Adrenal gland (tissue), 19 donors: ENCODE measurements at places on chromosomes 5 and 9. TPM values are rescaled to one million over a fixed set of nuclear protein-coding genes. Genes with fewer than 3 reads are reported as not detected.
A peak's percentile ranks its signal among the peaks of the same experiment; 100 is the strongest.

- no peaks in the 10 kb centered on the region for H3K27me3 ChIP-seq
- H3K27ac ChIP-seq = no peak overlapping the region
- no peaks in the 10 kb centered on the region for H3K4me1 ChIP-seq
- DNase-seq = no peak
- no peak overlapping the region for H3K4me3 ChIP-seq
- H3K36me3 ChIP-seq = no peaks in the 10 kb centered on the region
Observed at GRCh38 chr9:105993921-105994715, 299.8 kb downstream of the TMEM38B start.

- H3K27me3 ChIP-seq = no peaks in the 10 kb centered on the region
- peaks cover 23% of the 10 kb centered on the region for H3K4me1 ChIP-seq
- no peaks in the 10 kb centered on the region for H3K36me3 ChIP-seq
- H3K27ac ChIP-seq = peak overlapping the region; percentile 74
- peak overlapping the region; percentile 11 for H3K4me3 ChIP-seq
Observed at GRCh38 chr9:99103901-99104458, 933 bp upstream of the TGFBR1 start.

- H3K27me3 ChIP-seq = no peaks in the 10 kb centered on the region
- no peaks in the 10 kb centered on the region for H3K36me3 ChIP-seq
- no peak overlapping the region for H3K4me3 ChIP-seq
- no peak for DNase-seq
- no peaks in the 10 kb centered on the region for H3K4me1 ChIP-seq
Observed at GRCh38 chr5:110077147-110077546, 387.4 kb downstream of the MAN2A1 start.

- H3K36me3 ChIP-seq = no peaks in the 10 kb centered on the region
- H3K27ac ChIP-seq = no peak overlapping the region
- DNase-seq = no peak
- no peak overlapping the region for H3K4me3 ChIP-seq
- H3K4me1 ChIP-seq = no peaks in the 10 kb centered on the region
Observed at GRCh38 chr5:591746-592145, 20.4 kb upstream of the CEP72 start.

DNA sequence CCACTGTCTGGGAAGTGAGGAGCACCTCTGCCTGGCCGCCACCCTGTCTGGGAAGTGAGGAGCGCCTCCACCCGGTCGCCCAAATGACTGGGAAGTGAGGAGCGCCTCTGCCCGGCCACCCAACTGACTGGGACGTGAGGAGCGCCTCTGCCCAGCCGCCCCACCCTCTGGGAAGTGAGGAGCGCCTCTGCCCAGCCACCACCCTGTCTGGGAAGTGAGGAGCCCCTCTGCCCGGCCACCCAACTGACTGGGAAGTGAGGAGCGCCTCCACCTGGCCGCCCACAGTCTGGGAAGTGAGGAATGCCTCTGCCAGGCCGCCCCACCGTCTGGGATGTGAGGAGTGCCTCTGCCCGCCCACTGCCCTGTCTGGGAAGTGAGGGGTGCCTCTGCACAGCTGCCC is 32.9 kb downstream of the SAXO1 start:
- no peak overlapping the region for H3K4me3 ChIP-seq
- peaks cover 3% of the 10 kb centered on the region for H3K4me1 ChIP-seq
- H3K27ac ChIP-seq = no peak overlapping the region
- no peaks in the 10 kb centered on the region for H3K27me3 ChIP-seq
- DNase-seq = no peak

GRCh38 chr9:68925175-68925574 is 88.7 kb downstream of the PRKACG start:
- no peaks in the 10 kb centered on the region for H3K36me3 ChIP-seq
- no peaks in the 10 kb centered on the region for H3K27me3 ChIP-seq
- H3K4me1 ChIP-seq = peaks cover 15% of the 10 kb centered on the region
- no peak overlapping the region for H3K27ac ChIP-seq

- DNase-seq = no peak
- H3K27me3 ChIP-seq = no peaks in the 10 kb centered on the region
- no peak overlapping the region for H3K4me3 ChIP-seq
- no peak overlapping the region for H3K27ac ChIP-seq
Observed at GRCh38 chr9:4435197-4435596, 55.1 kb upstream of the SLC1A1 start.

- H3K4me3 ChIP-seq = no peak overlapping the region
- H3K27me3 ChIP-seq = no peaks in the 10 kb centered on the region
Observed at GRCh38 chr9:83778164-83778563, 39.4 kb downstream of the GKAP1 start.

- no peak overlapping the region for H3K27ac ChIP-seq
- H3K4me3 ChIP-seq = no peak overlapping the region
- H3K36me3 ChIP-seq = no peaks in the 10 kb centered on the region
Observed at GRCh38 chr9:97710356-97711222, 13.4 kb upstream of the XPA start.

DNA sequence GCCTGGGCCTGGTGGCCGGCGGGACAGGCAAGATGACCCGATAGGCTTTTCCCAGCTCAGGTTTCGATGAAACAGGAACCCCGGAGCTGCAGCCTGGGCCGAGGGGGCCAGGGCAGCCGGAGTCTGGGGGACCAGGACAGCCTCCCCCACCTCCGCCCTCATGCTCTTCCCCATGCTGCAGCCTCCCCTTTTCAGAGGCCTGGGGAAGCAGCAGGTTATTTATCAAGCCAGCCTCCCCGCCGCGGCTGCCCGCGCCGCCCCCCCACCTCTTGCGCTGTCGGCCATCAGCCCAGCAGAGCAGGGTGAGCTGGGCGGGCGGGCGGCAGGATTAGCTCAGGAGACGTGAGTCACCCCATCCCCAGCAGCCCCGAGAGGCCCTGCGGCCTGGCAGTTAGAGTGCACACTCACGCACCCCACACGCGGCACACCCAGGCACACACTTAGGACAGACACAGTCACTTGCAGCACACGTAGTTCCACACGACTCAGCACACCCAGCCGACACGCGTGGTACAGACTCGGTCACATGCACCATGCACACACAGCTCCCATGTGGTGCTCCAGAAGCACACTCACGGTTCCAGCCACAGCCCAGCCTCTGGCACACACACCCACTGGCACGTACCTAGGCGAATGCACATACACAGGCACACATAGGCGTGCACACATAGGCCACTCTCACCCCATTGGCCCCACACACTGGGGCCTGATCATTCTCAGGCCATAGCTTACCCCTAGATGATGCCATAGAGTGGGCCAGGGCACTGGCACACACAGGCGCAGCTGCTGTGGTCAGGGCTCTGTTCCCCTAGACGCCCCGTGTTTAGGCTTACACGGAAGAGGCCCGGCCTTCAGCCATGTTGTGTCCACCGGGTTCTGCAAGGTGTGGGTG is 13.0 kb downstream of the CXXC5 start:
- H3K27me3 ChIP-seq = no peaks in the 10 kb centered on the region
- H3K27ac ChIP-seq = peak overlapping the region; percentile 70
- DNase-seq = peak; percentile 97
- peak overlapping the region; percentile 26 for H3K4me3 ChIP-seq
- H3K36me3 ChIP-seq = no peaks in the 10 kb centered on the region

DNA sequence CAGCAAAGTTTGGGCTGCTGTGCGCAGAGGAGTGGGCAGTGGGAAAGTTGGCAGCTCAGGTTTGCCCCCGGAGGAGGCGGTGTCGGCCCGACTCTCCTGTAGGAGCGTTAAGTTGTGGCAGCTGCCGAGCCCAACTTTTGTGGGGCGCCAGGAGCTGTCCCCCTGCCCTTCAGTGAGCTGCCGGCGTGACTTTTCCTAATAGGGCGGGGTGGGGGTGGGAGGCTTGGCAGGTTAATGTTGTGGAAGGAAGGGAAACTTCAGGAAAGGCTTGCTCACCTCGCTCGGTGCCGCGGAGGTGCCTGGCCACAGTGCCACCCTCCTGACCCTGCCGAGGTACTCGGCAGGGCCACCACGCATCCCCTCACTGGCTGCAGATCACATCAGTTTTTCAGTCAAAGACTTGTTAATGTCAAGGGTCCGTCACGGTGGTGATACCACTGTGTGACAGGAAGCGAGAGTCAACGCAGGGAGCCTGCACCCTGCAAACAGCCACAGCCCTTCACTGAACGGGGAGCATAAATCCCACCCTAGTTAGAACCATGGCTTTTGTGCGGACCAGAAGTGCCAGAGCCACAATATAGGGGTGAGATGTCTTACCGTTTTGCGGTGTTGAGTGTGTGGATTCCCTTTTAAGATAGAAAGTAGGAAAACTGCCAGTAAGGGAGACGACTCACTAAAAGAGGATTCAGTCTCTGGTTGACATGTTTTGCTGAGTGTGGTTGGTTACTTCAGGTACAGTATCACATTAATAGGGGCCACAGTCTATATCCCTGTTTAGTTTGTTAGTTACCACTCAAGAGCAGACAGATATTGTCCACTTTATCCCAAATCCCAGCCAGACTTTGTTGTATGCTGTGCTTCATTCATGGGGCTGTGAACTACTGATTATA is 796 bp downstream of the LNPEP start:
- DNase-seq = peak; percentile 24
- H3K4me1 ChIP-seq = peaks cover 23% of the 10 kb centered on the region
- H3K27me3 ChIP-seq = no peaks in the 10 kb centered on the region
- H3K4me3 ChIP-seq = peak overlapping the region; percentile 89

DNA sequence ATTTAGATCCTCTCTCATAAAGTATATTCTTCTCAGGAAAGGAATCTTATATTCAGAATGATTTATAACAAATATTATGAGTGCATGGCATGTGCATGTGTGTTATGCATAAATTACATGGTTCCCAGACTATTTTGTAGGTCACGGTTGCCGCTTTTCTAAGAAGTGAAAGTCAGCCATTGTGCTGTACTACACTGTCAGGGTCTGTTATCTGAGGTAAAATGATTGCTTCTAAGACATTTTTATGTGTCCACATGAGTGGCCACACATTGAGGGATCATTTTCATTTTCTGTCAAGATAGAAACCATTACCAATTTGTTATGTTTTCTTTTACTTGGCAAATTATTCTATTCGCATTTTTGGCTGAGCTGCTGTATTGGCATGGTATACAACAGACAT is 210.8 kb downstream of the CWC27 start:
- no peak overlapping the region for H3K4me3 ChIP-seq
- no peaks in the 10 kb centered on the region for H3K36me3 ChIP-seq
- no peaks in the 10 kb centered on the region for H3K4me1 ChIP-seq
- H3K27me3 ChIP-seq = no peaks in the 10 kb centered on the region
- no peak for DNase-seq

DNA sequence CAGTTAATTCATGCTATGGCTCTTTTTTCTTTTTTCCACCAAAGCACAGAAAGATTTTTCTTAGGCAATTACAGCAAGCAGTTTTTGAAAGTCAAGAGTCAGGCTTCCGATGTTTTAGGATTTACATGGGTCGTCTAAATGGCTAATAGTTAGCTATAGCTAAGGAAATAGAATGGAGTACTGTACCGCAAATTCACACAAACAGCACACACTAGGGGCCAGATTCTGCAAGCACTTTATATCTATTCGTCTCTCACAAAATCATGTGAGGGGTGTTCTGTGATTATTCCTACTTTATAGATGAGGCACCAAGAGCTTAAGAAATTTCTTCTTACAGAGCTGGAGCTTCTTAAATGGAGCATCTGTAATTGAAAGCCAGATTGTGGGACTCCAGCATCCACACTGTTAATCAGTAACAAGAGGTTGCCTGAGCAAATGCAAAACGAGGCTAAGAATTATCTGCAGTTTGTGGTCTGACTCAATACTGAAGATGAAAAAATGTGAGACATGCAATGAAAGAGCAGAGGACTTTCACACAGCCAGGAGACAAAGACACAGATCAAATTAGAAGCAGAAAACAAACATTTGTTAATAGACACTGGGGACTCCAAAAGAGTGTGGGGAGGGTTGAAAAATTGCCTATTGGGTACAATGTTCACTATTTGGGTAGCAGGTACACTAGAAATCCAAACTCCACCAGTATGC is 62.7 kb upstream of the CTXN3 start:
- no peaks in the 10 kb centered on the region for H3K36me3 ChIP-seq
- DNase-seq = no peak
- H3K4me3 ChIP-seq = no peak overlapping the region
- H3K4me1 ChIP-seq = no peaks in the 10 kb centered on the region
- no peak overlapping the region for H3K27ac ChIP-seq
- H3K27me3 ChIP-seq = no peaks in the 10 kb centered on the region

- H3K4me3 ChIP-seq = no peak overlapping the region
- H3K27ac ChIP-seq = no peak overlapping the region
- H3K4me1 ChIP-seq = no peaks in the 10 kb centered on the region
- H3K36me3 ChIP-seq = no peaks in the 10 kb centered on the region
- no peak for DNase-seq
Observed at GRCh38 chr5:50576265-50576664, 90.2 kb upstream of the PARP8 start.

GRCh38 chr5:665541-665955 is 27.6 kb downstream of the TPPP start:
- no peaks in the 10 kb centered on the region for H3K36me3 ChIP-seq
- no peak for DNase-seq
- no peak overlapping the region for H3K27ac ChIP-seq
- no peaks in the 10 kb centered on the region for H3K4me1 ChIP-seq
- H3K4me3 ChIP-seq = no peak overlapping the region

DNA sequence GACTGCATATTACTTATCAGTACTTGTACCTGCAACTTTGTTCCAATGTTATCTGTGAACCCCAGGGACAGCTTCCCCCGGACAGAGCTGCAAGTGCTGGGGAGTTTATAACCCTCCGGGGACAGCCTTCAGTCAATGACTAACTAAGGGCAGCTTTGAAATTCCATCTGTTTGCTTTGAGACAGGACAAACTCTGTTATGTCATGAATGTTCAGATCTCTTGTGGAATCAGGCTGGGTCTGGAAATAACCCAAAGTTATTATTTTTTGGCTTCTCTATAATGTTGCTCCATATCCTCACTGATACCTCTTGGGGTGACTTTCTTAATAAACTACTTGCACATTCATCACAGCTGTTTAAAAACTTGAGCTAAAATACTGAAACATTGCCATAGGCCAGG is 617.5 kb upstream of the TLE4 start:
- no peak overlapping the region for H3K4me3 ChIP-seq
- no peaks in the 10 kb centered on the region for H3K27me3 ChIP-seq
- no peak overlapping the region for H3K27ac ChIP-seq
- no peaks in the 10 kb centered on the region for H3K36me3 ChIP-seq

GRCh38 chr9:114893221-114894010 is 37.0 kb downstream of the TNFSF8 start:
- no peak overlapping the region for H3K4me3 ChIP-seq
- H3K36me3 ChIP-seq = no peaks in the 10 kb centered on the region
- peaks cover 19% of the 10 kb centered on the region for H3K4me1 ChIP-seq

GRCh38 chr5:137560420-137560819 is 61.3 kb upstream of the SPOCK1 start:
- no peak overlapping the region for H3K27ac ChIP-seq
- no peak for DNase-seq
- H3K4me3 ChIP-seq = no peak overlapping the region
- no peaks in the 10 kb centered on the region for H3K4me1 ChIP-seq
- no peaks in the 10 kb centered on the region for H3K36me3 ChIP-seq

GRCh38 chr5:149794041-149794440 is 63.9 kb downstream of the PPARGC1B start:
- DNase-seq = no peak
- no peak overlapping the region for H3K27ac ChIP-seq
- H3K4me3 ChIP-seq = no peak overlapping the region
- no peaks in the 10 kb centered on the region for H3K27me3 ChIP-seq
- no peaks in the 10 kb centered on the region for H3K36me3 ChIP-seq

KCNN2 gene
- polyA plus RNA-seq = 184 TPM

PLPPR1 gene
- 0.20 TPM for polyA plus RNA-seq

GLRA1 gene
- polyA plus RNA-seq = not detected

ZNF474 gene
- polyA plus RNA-seq = 0.16 TPM

DMRTA1 gene
- 0.03 TPM for polyA plus RNA-seq

RAB3C gene
- polyA plus RNA-seq = 19.9 TPM

SHOC1 gene
- 0.57 TPM for polyA plus RNA-seq

NDUFAF2 gene
- 49.4 TPM for polyA plus RNA-seq

ACTBL2 gene
- polyA plus RNA-seq = not detected

CDKN2B gene
- 1.4 TPM for polyA plus RNA-seq

TRIM36 gene
- polyA plus RNA-seq = 2.3 TPM

TRIM7 gene
- 2.1 TPM for polyA plus RNA-seq

ERCC8 gene
- 5.3 TPM for polyA plus RNA-seq
